ENCODE measurements at places on chromosomes 12 and 14.

GRCh38 chr12:110451263-110451662 lies 1.1 kb upstream of the ARPC3 start:
- DNase-seq = no peak

DNA sequence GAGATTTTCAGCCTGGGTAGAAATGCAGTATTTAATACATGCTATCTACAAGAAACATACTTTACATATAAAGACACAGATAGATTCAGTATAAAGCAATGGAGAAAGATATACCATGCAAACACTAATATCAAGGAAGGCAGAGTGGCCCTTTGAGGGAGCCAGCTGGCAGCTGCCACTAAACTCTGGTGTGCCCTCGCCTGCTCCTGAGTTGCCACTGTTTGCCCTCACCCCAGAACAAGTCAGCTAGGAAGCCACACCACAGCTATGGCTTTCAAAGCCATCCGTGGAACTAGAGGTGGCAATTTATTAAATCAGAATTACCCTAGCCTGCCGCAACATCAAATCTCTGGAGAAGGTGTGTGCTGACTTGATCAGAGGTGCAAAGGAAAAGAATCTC lies 18.3 kb downstream of the PXN start:
- no peak for DNase-seq

- no peak for DNase-seq
Measured at GRCh38 chr12:3973973-3974644, 100.9 kb upstream of the PARP11 start.

DNA sequence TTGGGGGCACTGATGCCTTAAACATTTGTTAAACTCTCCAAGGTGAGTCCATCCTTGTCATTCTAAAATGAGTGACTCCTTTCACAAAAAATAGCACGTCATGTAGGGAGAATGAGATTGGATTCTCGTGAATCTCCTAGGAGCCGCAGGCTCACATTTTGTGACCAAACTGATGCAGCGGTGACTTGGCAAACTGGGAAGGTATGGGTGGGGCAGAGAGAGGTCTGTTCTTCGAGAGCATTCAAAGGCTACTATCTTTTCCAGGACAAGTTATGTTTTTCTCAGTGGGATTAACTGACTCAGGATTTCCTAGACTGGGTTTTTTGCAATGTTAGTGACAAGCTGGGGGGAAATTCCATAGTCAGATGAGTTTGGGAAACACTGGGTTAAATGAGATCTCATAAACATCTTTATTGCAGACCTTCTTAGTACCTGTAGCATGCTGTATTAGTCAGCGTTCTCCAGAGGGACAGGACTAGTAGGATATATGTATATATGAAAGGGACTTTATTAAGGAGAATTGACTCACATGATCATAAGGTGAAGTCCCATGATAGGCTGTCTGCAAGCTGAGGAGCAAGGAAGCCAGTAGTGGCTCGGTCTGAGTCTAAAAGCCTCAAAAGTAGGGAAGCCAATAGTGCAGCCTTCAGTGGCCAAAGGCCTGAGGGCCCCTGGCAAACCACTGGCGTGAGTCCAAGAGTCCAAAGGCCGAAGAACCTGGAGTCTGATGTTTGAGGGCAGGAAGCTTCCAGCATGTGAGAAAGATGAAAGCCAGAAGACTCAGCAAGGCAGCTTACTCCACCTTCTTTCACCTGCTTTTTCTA lies 61.0 kb downstream of the FOXN4 start:
- no peak for DNase-seq

DNA sequence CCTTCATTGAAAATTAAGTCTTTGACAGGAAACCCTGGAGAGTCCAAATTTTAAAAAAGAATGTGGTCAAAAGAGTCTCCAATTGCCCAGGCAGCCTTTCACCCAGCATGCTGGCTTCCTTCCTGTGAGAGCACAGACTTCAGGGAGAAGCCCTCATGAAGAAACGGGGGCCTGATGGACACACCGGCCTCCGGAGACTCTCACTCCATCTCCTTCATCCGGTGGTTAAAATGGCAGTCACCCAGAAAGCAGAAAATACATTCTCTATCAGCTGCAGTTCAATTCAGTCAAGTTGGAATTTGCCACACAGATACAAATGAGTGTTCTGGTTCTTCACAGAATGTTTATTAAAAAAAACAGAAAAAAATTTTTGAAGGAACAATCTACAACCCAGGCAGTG lies 56.5 kb downstream of the CPM start:
- no peak for DNase-seq

DNA sequence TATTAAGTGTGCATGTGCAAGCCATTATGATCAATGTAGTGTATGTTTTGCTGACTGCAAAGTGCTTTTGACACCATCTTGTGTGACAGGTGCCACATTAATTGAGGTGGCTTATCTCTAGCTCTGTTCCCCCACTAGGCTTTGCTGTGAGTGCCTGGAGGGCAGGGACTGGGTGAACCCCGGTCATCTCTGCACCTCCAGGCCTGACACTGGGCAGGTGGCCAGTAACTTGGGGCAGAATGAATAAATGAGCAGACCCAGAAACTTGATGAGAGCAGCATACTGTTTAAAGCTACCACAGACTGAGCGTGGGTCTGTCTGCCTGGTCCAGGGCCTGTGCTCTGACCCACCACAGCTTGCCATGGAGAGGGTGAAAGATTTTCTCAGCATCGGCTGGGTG lies 151.6 kb downstream of the CALM1 start:
- no peak for DNase-seq

DNA sequence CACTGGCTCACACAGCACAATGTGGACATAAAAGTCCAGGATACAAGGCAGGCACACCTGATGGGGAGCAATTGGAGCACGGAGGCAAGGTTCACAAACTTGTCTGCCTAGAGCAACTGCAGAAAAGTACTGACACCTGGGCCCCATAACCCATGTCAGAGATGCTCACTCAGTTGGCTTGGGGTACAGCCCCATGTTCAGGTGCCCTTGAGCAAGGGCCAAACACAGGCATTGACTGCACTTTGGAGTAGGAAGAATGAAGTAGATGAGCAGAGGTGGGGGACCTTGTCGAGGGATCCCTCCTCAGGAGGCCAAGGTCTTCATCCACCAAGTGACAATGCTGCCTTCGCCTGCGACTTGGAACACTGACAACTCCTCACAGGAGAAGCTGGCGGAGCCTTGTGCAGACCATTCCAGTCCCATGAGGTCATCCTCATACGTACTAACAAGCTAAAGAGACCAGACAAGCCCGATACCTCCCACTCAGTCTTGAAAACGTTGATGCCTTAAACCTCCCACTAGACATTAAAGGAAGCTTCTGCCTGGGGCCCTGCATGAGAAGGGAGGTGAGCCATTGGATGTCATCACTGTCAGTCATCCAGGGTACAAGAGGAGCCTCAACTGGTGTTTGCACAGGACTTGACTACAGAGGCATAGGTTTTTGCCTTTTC lies 42.5 kb upstream of the C14orf180 start:
- no peak for DNase-seq
